GM03348 (cell line): ENCODE measurements at places on chromosomes 2 and 18.
A peak's percentile ranks its signal among the peaks of the same experiment; 100 is the strongest.

GRCh38 chr2:241545106-241545505 is 13.4 kb upstream of the BOK start:
- DNase-seq: peak; percentile 68

- no peak for DNase-seq
Observed at GRCh38 chr2:71685073-71685848, 231.9 kb downstream of the DYSF start.

DNA sequence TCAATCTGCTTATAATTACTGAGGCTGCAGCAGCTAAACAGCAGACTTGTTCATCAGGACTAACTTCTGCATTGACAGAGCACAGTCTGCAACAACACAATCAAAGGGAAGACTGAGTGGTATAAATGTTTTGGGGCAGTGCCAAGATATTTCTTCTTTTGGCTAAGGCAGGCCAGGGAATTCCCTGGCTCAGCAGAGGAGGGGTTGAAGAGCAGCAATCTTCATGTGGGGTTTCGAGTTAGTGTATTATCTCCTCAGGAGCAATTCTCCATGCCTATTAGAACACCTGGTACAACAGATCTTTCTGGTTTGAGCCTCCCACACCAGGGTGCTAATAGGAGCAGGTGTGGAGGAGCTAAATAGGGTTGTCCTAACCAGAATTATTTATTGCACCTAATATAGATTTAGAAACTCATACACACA is 103.0 kb upstream of the STK17B start:
- peak; percentile 33 for DNase-seq

DNA sequence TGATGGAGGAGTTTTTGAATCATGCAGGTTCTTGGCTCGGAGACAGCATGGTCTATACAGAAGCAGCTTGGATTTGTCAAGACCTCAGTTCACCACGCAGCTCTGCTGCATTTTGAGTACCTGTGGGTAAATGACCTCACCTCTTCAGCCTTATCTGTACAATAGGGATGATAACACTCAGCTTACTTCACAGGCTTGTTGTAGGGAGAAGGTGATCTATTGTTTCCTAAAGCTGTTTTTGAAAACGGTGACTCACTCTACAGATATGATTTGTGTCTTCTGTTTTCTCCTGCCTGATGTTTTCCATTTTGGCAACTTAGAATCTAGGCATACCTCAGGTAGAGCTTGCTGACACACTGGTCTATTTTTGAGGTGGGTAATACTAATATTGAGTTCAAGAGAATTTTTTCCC is 80.3 kb downstream of the FMNL2 start:
- no peak for DNase-seq

- no peak for DNase-seq
Observed at GRCh38 chr18:32974421-32975162, 201.8 kb upstream of the KLHL14 start.

- no peak for DNase-seq
Observed at GRCh38 chr18:28359176-28359575, 182.2 kb upstream of the CDH2 start.

GRCh38 chr2:240212425-240213225 is 72.2 kb upstream of the OTOS start:
- DNase-seq: no peak

DNA sequence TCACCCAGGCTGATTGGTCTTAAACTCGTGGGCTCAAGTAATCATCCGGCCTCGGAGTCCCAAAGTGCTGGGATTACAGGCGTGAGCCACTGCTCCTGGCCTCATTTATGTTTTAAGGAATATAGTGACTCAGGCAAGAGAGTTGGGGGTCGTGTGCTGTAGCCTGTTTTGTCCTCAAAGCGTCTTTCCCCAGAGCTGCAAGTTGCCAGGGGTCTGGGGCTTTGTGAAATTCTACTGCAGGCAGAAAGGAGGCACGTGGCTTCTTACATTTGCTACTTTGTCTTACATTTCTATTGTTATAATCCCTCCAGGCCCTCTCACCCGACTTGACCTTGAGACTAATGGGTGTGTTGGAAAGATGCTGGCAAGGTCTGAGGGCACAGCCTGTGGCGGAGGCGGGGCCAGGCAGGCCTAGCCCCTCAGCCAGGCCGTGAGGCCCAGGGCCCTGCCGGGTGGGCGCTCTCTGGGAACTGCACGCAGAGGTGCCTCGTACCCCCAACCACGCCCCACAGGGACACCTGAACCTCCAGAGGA is 85.8 kb upstream of the NDUFV2 start:
- no peak for DNase-seq

DNA sequence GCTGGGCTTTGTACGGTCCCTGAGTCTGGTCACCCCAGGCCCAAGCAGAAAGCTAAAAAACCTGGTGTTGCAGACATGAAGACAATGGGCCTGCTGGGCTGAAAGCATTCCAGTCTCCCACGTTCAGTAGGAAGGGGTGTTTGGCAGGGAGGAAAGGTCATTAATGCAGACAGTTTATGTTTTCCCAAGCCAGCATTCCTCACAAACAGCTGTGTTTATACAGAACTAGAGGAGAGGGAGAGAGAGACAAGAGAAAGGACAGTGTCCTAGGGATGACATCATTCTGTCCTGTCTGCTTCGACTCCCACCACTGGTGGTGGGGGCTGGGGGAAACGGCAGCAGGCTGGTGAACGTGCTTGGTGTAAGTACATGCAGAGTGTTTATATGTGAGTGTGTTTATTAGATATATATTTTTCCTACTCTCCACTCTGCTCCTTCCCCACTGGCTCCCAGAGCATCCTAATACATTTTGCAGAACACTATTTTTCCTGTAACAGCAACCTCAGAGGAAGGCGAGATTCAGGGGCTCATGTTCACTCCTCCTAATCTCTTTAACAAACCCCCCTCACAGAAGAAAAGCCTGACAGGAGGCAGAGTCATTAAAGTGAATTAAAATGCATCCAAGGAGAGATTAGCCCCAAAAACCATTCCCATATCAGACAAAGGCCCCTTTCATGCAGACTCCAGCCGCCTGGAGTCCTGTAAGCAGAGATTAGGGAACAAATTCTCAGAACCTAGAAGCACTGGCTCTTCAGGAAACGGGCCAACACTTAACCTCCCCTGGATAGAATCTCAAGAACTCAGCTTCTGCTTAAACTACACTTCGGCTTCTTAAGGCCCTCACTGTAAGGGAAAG is 380.4 kb downstream of the TNS1 start:
- DNase-seq: peak; percentile 63
